ENCODE measurements at places on chromosomes 3 and 15.

DNA sequence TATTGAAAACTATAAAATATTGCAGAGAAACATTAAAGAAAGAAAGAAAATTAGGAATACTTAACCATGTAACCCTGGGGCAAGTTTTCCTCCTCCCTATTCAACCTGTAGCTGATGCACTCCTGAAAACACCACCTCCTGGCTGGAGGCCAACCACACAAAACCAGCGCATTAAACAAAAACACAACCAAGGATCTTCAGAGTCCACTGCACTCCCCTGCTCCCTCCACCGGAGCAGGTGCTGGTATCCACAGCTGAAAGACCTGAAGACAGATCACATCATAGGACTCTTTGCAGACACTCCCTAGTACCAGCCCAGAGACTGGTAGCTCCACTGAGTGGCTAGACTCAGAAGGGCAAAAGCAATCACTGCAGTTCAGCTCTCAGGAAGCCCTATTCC is 13.6 kb upstream of the ADAMTS17 start:
- DNase-seq: no peak

DNA sequence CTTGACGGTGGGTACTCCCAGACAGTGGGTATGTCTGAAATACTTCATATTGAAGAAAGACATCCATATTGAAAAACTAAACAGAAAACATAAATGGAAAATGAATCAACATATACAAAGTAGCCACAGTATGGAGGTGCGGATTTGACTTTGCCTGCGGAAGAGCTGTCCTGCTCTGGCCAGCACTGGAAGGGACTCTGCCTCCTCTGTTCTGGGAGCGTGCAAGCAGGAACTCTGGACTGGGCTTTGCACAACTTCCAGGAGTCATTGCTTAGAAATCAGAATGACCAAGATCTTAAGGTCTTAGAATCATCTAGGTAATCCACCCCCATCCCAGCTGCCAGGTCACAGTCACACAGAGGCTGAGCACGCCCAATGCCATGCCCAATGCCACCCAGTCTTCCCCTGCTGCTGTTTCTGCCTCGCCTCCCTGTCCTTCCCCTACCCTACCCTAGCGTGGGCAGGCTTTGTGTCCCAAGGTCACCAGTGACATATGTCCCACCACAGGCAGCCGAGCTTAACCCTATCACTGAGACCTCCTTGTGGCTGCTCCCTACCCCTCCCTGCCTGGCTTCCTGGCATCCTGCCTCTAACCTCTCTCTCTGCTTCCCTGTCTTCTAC is 36.3 kb downstream of the CDC25A start:
- DNase-seq: no peak

DNA sequence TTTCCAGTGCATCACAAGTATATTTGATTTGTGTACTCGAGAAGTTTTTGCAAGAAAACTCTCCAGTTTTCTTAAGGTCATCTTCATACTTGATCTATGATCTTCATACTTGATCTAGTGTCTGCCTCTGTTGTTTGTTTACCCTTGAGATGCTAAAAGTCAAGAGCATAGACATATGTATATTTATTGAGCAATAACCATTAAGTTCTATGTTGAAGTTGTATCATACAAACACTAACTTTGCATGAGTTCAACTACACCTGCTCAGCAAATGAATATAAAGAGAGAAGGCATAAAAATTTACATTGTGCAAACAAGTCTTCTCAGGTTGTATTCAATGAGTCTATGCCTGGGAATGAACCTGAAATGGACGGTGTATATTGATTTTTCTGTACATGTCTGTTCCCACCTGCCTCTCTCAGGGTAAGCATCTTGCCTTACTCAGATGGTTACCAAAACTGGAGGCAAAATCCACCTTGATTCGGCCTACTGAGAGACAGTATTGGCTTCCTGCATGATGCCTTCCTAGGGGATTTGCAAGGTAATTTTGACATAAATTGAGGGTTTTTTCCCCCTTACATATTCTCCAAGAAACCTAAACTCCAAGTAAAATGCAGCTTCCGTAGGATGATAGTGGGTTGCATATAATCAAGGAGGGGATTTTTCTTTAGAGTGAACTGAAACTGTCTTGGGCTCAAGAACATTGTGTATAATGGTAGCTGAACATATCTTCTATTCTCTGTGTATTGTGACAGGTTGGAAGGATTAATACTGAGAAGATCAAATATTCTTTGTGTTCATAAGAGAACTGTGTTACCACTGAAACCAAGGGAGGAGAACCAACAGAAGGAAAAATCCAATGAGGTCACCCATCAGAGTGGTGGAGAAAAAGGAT is 110.4 kb downstream of the FILIP1L start:
- DNase-seq: no peak

- DNase-seq: no peak
These were observed 49.9 kb downstream of the NEK10 start for GRCh38 chr3:27319304-27319703.

DNA sequence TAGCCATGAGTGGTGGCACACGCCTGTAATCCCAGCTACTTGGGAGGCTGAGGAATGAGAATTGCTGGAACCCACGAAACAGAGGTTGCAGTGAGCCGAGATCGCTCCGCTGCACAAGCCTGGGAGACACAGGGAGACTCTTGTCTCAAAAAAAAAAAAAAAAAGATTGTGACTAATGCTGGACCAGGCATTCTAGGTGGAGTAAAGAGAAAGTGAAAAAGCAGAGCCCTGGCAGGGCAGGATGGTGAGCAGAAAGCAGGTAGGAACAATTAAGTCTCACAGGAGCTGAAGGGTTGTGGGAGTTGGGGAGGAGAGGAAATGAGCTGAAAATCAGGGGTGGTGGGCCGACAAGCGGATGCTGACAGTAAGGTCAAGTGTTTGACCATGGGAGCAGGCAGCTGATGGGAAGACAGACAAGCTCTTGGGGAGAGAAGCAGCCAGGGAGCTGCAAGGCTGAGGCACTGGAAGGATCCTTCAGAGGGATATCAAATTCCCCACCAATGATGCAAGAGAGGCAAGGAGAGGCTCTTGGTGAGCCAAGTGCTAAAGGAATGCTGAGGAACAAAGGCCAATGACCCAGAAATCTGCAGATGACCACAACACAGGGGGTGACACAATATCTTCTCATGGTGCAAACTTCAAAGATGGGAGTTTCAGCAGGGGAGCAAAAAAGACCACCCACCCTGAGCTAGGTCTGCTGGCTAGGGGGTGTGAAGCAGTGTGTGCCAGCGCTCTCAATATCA is 251.1 kb downstream of the ULK4 start:
- peak; percentile 83 for DNase-seq

- DNase-seq: no peak
These were observed 6.4 kb upstream of the STRA6 start for GRCh38 chr15:74208901-74209559.

- no peak for DNase-seq
These were observed 211.4 kb downstream of the IL5RA start for GRCh38 chr3:2898591-2899353.

GRCh38 chr3:123920383-123920782 is 36.3 kb upstream of the MYLK start:
- DNase-seq: no peak

GRCh38 chr3:14288833-14289451 is 110.3 kb downstream of the LSM3 start:
- DNase-seq: no peak

GRCh38 chr15:45913451-45913850 is 278.6 kb downstream of the SQOR start:
- no peak for DNase-seq

GRCh38 chr3:38232701-38233100 is 32.9 kb upstream of the SLC22A13 start:
- DNase-seq: no peak

- DNase-seq: peak; percentile 24
These were observed 2.2 kb upstream of the SLC12A8 start for GRCh38 chr3:125214738-125215137.

GRCh38 chr3:13132281-13132680 is 59.1 kb upstream of the IQSEC1 start:
- DNase-seq: no peak

DNA sequence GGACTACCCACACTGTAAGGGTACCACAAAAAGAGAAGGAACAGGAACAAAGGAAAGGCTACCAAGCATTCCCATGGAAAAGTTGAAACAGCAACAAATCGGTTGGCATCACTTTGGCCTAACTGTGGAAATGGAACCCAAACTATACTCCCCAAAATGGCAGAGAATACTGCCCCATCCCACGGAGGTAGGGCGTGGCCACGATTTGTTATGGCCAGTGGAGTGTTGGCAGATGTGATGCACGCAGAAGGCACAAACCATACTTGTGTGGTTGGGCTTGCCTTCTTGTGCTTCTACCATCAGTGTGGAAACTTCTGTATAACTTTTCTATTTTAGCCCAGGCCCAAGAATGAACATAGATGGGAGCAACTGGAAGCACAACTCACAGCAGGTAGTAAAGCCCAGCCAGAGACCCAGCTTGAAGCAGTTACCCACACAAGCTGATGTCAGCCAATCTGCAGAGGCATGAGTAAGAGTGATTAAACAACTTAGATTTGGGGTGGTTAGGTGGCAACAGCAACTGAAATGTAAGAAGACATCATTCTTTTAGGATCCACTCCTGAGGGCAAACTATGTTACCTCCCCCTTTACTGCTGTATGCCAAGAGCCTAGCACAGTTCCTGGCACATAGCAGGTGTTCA is 64.1 kb downstream of the BTD start:
- DNase-seq: peak; percentile 40

DNA sequence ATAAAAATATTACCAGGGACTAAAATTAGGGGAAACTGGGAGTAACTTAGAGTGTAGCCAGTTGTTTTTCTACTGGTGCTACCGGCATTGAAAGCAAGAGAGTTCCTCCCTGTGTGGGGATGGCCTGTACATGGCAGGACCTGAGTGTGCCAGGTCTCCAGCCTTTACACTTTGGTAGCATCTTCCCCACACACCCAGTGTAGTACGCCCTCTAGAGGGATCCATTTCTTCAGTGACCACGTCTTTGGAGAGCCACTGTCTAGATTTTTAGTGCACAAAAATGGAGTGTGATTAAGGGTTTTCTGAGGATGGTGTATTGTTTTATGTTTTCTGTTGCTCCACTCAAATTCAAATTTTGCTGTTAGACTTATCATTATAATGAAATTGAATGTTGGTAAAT is 507.0 kb upstream of the TPRG1 start:
- peak; percentile 45 for DNase-seq

GRCh38 chr3:169402672-169403360 is 260.7 kb downstream of the MECOM start:
- DNase-seq: no peak

- DNase-seq: no peak
These were observed 54.5 kb downstream of the ACAD9 start for GRCh38 chr3:128933922-128934253.

DNA sequence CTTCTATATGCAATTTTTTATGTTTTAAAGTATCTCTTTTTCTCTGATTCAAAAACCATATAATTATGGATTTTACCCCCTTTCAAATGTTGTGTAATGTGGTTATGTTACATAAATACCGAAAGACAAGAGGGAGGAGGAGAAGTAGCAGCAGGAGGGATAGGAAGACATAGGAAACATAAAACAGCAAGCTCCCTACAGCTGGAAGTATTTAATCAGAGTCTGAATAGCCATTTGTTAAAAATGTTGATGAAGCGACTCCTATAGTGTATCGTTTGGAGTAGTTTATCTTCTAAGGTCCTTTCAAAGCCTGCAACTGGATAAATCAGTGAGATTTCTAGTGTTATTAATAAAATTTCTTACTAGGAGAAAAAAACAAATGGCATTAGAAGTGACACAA is 598.1 kb upstream of the GOLIM4 start:
- no peak for DNase-seq

DNA sequence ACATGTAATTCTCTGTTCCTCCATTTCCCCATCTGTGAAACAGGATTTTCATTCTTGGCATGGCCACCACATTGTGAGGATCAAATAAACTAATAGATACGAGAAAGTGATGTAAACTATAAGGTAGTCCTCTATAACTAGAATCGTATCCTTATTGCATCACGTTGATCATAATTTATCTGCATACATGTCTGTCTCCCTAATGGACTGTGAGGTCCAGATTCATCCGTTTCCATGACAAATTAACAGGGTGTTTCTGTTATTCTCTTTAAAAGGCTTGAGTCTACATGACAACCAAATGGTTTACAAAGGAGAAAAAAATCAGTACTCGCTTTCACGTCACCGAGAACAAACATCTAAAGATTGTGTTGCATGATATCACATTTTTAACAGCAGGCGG is 53.0 kb downstream of the SST start:
- DNase-seq: no peak
